ENCODE measurements at places on chromosomes 11 and 22. TPM values are rescaled to one million over a fixed set of nuclear protein-coding genes. Genes with fewer than 3 reads are reported as not detected.
A peak's percentile ranks its signal among the peaks of the same experiment; 100 is the strongest.

MOGAT2 gene
- not detected for total RNA-seq

OR51F2 gene
- not detected for total RNA-seq

SCN4B gene
- 1.1 TPM for total RNA-seq

OR52I2 gene
- total RNA-seq = not detected

DNA sequence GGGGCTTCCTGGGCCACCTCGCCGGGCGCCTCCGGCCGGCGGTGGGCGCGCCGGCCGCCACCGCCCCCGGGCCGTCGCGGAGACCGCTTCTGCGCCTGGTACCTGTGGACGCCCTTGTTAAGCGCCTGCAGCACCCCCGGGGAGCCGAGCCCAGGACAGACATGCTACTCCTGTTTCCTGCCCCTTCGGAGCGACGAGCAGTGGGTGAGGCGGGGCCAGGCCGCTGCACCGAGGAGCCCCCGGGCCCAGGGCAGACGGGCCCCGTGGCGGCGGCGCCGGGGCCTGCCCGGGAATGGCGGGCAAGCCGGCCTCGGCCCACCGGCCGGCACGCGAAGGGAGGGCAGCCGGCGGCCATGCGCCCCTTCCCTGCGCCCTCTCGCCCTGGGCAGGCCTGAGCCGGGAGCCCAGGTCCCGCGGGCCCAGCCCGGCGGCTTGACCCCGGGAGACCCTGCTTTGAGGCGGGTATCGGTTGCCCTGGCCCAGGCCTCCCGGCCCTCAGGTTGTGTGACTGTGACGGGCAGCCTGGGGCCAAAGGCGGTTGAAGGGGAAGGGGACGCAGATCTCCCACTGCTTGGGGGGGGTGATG is 789 bp upstream of the KDM2A start:
- H3K4me1 ChIP-seq = peaks cover 33% of the 10 kb centered on the region
- no peaks in the 10 kb centered on the region for H3K27me3 ChIP-seq
- peak overlapping the region; percentile 83 for H3K27ac ChIP-seq
- H3K4me3 ChIP-seq = peak overlapping the region; percentile 70
- DNase-seq = peak; percentile 68

GRCh38 chr22:39122772-39123470 is 25.9 kb downstream of the APOBEC3H start:
- no peak for DNase-seq
- no peak overlapping the region for H3K27ac ChIP-seq
- no peaks in the 10 kb centered on the region for H3K36me3 ChIP-seq
- H3K4me1 ChIP-seq = peaks cover 18% of the 10 kb centered on the region
- no peaks in the 10 kb centered on the region for H3K27me3 ChIP-seq
- no peak overlapping the region for H3K4me3 ChIP-seq

- peaks cover 4% of the 10 kb centered on the region for H3K4me1 ChIP-seq
- H3K4me3 ChIP-seq = no peak overlapping the region
- no peaks in the 10 kb centered on the region for H3K36me3 ChIP-seq
- no peak for DNase-seq
Measured at GRCh38 chr11:19393941-19394340, 153.2 kb upstream of the E2F8 start.

Data from activated CD8-positive, alpha-beta T cell treated with anti-CD3 and anti-CD28 coated beads for 36 hours (primary cell).